Endothelial cell of umbilical vein (primary cell): ENCODE measurements at places on chromosomes 11 and 22. TPM values are rescaled to one million over a fixed set of nuclear protein-coding genes. Genes with fewer than 3 reads are reported as not detected.

The SCGB1A1 gene
- not detected in 2 replicates for polyA plus RNA-seq

The SLC22A6 gene
- not detected in 2 replicates for polyA plus RNA-seq

DNA sequence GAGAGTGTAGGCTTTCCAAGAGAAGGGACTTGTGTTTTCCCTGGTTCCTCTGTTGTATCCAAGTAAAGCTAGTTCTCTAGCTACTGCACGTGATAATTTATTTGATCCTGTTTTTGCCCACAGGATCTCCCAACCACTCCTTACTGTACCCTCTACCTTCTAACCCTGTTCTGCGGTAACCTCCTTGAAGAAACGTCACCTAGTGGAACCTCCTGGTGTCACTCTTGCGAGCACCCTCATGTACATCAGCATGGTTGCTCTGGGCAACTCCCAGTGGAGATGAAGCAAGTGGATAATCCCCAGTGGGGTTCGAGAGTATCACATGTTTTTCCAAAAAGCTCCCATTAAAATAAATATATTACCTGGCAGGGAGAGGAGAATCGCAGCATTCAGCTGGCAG, 108.9 kb upstream of the CLMP start:
- no peak for DNase-seq

GRCh38 chr11:36240173-36240572, 49.1 kb downstream of the COMMD9 start:
- DNase-seq = no peak

DNA sequence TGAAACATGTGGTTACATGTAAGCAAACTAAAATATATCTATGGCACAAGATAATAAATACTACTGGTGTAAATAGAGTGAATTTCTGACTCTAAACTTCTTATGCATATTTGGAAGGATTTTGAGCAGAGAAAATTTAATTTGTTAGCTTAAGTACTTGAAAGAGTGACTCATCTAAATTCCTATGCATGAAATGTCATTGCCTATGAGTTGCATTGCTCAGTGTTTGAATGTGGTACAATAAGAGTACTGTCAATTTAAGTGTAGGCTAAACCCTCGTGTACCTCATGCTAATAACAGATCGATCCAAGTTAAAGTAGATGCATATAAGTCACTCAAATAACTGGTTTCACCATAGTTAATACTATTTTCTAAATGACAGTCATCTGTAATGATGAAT, 5.3 kb upstream of the CARD18 start:
- peak; percentile 36 for DNase-seq

DNA sequence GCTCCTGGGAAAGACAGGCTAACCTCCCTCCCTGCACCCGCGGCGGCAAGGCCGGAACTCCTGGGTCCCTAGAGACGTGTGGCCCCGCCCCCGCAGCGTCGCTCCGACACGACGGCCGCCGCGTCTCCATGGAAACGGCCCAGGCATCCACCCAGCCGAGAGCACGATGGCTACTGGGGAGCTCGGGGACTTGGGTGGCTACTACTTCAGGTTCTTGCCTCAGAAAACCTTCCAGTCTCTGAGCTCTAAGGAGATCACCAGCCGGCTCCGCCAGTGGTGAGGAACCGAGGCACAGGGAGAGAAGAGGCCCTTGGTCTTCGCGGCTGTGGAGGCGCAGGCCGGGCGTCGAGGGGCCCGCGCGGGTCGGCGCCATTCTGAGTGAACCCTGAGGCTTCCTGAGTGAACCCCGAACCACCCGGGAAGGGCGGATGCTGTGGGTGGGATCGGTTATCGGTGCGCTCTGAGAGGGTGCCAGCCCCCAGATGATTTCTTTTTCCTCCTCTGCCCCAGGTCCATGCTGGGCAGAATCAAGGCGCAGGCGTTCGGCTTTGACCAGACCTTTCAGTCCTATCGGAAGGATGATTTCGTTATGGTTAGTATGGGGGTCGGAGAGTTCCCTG, at the start of gene CFAP300:
Gene CFAP300 (plus strand): TSS at position 133 of the 620 bp plus-strand sequence. CDS start 34 bp downstream, at position 167.
- DNase-seq = peak; percentile 32

DNA sequence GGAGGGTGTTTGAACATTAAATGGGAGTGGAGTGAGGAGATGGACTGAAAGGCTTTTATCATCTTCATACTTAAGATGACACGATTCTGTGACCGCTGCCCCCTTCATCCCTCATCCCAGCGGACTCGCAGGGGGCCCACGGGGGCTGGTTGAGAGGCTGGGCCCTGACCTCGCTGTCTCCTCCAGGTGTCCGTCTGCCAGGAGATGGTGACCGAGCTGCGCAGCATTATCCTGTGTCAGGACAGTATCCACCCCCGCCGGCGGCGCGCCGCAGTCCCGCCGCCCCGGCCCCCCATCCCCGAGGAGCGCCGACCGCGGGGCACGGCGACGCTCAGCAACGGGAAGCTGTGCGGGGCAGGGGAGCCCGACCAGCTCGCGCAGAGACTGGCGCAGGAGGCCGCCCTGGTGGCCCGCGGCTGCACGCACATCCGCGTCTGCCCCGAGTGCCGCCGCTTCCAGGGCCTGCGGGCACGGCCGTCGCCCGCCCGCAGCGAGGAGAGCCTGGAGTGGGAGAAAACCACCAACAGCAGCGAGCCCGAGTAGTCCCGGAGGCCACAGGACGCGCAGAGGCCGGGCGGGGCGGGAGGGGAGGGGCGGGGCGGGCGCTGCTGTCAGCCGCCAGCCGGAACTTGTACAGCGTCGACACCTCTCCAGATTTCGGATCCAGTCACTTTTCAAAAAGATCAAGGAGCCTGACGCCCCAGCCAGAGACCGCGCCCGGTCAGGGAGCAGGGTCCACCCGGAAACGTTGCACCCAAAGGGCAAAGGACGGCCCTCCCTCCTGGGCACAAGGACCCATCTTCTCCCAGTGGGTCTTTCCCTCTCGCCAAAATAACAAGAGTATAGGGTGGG, 38.0 kb upstream of the TBCEL start:
- peak; percentile 38 for DNase-seq

- no peak for DNase-seq
Measured at GRCh38 chr11:96103102-96103501, 179.2 kb upstream of the MTMR2 start.
